ENCODE measurements at places on chromosomes 4 and X. TPM values are rescaled to one million over a fixed set of nuclear protein-coding genes. Genes with fewer than 3 reads are reported as not detected.

Gene F9
- total RNA-seq, result not detected

Gene TMPRSS11D
- not detected for total RNA-seq

Gene PNMA6F
- not detected for total RNA-seq

Gene WAS
- total RNA-seq, result not detected

Gene RELL1
- 50.5 TPM for total RNA-seq

Gene MORF4L2
- 831 TPM for total RNA-seq

Gene GYPB
- total RNA-seq, result not detected

Gene GATA1
- not detected for total RNA-seq

Gene AFF2
- 2.0 TPM for total RNA-seq

Gene PNMA6A
- 11.8 TPM for total RNA-seq

Gene MTMR8
- total RNA-seq, result 0.20 TPM

DNA sequence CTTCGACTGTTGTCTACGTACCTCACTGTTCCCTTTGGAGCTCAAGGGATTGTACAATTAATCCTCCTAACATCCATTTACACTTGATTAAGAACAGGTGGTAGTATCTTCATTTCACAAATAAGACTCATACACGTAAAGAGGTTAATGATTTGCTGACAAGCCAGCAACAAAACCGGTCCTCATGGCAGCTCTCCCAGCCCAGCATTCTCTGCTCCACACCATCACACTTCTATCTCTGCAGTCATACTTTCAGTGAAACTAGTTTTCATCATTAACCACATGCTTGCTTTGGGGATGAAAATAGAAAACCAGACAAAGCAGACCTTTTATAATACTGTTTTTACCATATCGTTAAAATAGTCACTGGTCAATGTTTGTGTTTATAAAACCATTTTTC, 28.7 kb upstream of the CASK start:
- no peak for DNase-seq

DNA sequence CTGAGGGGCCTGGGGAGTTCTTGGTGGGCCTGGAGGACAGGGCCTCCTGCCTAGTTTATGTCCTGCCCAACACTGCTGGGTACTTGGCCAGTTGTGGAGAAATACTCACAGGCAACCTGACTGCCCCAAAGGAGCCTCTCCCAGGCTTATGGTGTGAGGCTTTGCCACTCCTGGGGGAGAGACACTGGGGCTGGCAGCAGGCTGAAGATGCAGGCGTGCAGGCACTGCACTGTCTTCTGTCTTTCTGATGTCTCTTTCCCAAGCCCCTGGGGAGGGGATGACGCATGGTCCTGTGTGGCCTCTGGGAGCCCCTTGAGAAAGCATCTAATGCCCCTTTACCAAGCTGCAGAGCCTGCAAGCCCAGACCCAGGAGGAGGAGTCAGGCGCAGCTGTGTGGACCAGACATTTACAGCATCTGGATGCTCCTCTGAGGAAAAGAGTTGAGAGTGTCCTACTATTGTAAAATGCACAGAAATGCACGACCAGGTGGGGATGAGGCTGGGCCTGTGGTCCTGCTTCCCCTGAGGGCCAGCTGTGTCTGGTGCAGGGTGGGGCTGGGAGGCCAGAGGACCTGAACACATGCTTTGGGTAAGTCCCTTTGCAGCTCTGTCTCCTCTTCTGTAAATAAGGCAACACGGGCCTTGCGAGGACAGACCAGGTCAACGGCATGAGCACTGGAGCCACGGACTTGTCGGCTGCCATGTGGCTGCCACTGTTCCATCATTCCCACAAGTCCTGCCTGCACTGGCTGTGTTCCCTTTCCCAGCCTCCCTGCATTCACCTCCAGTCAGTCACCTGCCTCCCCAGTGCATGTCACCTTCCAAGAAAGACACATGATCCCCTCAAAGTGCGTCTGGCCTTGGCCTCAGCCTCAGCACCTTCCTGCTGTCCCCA, 8.4 kb downstream of the TMEM271 start:
- no peak for DNase-seq

DNA sequence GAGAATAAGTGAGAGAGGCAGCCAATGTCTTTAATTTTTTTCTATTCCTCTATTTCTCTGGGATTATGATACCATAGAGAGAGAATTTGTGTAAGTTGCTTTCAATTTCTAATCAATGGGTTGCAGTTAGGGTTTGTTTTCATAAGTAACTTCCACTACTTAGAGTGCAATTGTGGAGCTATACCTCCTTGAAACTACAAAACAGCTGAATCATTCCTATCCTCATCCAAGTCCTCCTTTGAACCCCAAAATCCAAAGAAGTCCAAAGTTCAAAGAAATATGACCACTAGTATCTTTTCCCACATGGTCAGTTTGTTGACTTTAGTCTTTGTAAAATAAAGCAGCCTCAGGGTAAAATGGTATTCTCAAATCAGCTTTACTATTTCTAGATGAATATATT, 1085.4 kb upstream of the INTU start:
- DNase-seq, result no peak

DNA sequence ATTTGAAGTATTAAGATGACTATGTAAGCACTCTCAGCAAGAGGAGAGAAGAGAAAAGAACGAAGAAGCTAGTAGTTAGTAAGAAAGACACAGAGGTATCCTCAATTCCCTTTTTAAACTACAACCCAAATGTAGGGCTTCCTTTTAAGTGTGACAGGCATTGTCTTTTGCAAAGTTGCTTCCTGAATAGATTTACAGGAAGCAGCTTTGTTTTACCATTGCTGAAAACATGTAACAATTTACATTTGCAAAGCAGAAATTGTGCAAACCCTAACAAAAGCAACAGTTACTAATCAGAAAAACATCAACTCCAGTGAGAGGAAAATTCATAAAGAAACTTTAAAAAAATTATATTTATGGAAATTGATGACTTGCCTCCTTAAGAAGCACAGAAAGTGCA, 96.4 kb downstream of the FAM13A start:
- no peak for DNase-seq

DNA sequence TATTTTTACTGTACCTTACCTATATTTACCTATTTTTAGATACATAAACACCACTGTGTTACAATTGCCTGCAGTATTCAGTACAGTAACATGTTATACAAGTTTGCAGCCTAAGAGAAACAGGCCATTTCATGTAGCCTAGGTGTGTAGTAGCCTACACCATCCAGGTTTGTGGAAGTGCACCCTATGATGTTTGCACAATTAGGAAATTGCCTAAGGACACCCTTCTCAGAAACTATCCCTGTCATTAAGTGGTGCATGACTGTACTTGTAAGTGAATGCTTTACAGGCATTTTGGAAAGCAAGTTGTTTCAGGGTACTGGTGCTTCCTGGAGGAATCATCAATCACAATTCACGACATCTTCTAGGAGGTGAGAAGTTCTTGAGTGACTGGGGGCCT, 991.8 kb upstream of the SLIT2 start:
- DNase-seq, result no peak

DNA sequence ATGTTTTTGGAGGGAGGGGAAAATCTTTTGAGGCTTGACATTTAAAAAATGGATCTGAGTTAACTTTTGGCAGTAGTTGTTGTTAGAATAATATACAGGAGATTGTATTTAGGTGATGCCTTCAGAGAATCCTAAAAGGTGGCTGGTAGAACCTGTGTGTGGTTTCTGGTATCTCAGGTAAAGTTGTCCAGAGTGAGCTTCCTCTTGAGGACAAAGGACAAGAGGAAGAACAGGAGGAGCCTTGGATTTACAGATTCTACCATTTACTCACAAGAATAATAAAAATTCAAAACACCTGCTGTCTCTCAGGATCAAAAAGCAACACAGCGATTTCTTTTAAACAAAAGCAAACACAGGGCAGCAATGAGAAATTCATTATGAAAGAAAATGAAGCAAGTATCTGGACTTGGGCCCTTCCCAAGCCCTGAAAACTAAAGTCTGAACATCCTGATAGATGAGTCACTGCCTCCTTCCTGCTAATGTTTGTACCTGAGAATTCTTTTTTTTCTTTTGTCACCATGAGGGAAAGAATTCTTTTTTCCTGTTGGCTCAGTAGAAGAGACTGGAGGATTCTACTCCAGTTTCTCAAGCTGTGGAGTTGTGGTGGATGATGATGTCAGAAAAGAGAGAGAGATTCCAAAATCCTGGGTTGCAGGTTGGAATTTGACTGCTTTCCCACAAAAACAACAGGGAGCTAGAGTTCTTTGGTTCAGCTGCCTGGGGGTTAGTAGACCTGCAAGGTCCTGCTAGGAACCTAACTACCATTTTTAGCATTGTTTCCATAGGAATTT, 31.5 kb upstream of the RAPGEF2 start:
- peak; percentile 52 for DNase-seq

DNA sequence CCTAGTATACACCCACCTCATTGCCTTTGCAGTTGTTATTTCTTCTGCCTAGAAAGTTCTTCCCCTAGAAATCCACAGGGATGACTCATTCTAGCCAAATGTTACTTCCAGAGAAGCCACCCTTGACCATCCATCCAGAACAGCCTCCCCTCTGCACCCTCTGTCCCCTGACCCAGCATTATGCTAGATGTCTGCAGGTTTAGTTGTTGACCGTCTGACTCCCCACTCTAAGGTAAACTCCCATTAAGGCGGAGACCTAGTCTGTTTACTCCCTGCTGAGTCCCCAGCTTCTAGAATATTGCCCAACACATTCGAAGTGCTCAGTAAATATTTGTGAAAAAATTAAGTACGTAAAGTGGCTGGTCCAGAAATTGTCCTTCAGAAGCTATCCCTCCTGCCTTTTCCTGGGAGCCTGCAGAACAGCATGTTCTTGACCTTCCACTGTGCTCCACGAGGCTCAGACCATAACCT, 11.0 kb downstream of the SRD5A3 start:
- peak; percentile 74 for DNase-seq

DNA sequence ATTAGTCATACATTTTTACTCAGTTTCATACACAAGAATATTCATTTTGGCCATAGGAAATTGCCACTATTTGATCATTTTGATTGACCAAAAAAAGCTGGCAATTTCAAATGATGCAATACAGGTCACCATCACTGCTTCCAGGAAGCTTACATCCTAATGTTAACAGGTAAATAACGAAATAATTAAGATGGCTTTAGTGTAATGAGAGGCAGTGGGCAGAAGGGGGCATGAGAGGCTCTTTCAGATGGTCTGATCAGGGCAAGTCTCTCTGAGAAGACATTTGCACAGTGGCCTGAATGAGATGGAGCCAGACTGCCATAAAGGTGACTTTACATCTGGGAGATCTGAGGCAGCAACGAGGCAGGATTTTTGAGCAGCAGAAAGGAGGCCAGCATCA, 170.7 kb downstream of the SLIT2 start:
- DNase-seq, result peak; percentile 42

GRCh38 chrX:119736206-119736764, 22.1 kb upstream of the SOWAHD start:
- DNase-seq, result peak; percentile 61

- DNase-seq, result peak; percentile 27
These were observed 30.6 kb downstream of the LONRF3 start for GRCh38 chrX:119004920-119005524.

DNA sequence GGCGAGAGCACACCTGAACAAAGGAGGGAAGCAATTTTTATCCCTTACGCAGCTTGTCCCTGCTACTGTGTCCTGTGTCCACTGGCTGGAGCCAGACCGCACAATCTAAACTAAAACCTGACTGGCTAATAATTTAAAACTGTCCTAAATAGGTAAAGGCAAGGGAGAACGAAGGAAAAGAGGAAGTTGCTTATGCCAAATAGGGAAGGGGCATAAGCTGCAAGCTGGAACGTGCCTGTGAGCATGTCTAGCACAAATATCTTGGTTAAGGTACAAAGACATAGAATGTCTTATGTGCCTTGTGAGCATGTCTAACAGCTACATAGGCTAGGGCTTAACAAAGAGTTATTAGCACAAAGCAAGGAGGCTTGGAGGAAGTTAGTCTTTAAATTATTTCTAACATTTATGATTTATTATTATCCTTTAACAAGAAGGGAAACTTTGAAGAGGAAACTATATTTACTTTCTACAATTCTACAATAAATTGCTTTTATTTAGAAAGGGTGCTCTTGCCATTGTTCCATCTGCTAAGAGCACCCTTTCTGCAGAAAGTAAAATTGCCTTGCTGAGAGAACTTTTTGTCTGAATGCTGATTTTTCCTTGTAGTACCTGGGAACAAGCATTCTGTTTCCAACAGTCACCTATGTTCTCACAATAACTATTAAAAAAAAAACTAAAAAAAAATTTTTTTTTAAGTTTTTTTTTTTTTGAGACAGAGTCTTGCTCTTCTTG, 80.6 kb upstream of the CBR4 start:
- DNase-seq, result no peak

- DNase-seq, result no peak
These were observed 8.8 kb downstream of the STK26 start for GRCh38 chrX:132031867-132032266.

- peak; percentile 30 for DNase-seq
These were observed at the start of gene MXRA5 for GRCh38 chrX:3346501-3347259. Gene MXRA5, minus strand, starts transcription at chrX:3346652. Its CDS starts 2,819 bp downstream, at chrX:3343833.

- DNase-seq, result no peak
These were observed 502 bp downstream of the HNRNPDL start for GRCh38 chr4:82429728-82430192.

DNA sequence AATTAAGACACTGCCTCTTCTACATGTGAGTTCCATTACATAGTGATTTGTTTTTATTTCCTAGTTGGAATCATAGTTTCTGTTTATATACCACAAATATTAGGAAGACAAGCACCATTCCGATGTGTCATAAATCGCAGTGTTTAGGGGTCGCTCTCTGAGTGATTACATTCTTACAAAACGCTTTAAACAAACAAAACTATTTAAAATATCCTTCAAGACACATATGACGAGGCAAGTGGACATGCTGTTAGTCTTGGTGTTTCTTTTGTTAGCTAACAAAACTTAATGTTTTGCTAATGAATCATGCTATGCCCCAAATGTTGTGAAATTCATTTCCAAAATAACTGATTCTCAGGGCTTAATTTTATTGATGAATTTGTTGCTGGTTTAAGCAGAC, 1219.3 kb upstream of the PRKX start:
- DNase-seq, result no peak

- no peak for DNase-seq
These were observed 18.9 kb upstream of the GPR101 start for GRCh38 chrX:137052643-137053235.

DNA sequence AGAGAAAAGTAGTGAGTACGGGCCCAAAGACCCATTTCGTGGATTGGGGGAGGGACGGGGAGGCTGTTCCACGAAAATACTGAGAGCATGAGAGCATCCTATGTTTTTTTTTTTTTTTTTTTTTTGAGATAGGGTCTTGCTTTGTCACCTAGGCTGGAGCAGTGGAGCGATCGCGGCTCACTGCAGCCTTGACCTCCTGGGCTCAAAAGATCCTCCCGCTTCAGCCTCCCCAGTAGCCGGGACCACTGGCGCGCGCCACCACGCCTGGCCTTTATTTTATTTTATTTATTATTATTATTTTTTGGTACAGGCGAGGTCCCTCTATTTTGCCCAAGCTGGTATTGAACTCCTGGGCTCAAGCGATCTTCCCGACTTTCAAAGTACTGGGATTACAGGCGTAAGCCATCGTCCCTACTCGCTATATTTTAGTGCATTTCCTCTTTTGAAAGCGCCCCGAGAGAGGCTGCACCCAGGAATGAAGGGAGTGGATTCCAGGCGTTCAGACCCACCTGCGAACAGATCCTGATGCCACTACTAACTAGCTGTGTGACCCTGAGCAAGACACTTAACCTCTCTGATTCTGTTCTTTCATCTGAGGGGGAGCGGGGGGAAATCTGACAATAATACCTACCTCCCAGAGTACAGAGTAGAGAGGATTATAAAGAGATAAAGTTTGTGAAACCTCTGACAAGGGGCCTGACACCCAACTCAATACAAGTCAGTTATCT, 5.4 kb upstream of the MSX1 start:
- no peak for DNase-seq
